ENCODE measurements at places on chromosomes 2 and 18. TPM values are rescaled to one million over a fixed set of nuclear protein-coding genes. Genes with fewer than 3 reads are reported as not detected.

Gene SNX17
- 67.1 TPM for total RNA-seq

DNA sequence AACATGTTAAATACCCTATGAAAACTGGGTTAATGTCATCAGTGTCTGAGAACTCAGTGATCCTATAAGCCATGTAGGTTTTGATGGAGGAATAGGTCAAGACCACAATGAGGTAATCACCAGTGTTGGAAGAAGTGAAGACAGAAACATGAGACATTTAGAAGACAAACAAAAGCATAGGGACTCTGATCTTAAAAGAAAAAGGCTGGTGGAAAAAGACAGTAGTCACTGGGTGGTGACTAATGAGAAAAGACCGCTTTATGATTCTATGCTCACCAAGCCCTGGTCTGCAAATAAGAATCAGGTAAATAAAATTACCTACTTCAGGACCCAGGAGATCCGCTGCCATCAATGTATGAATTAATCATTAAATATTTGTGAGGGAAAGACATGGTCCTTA lies 271.9 kb downstream of the GPD2 start:
- H3K4me1 ChIP-seq, result no peaks in the 10 kb centered on the region
- H3K27me3 ChIP-seq, result no peaks in the 10 kb centered on the region
- no peak overlapping the region for H3K27ac ChIP-seq
- DNase-seq, result no peak

- no peaks in the 10 kb centered on the region for H3K36me3 ChIP-seq
- no peak for DNase-seq
- H3K27ac ChIP-seq, result peak overlapping the region; percentile 86
- H3K4me1 ChIP-seq, result peaks cover 59% of the 10 kb centered on the region
These were observed 151.8 kb downstream of the ZFP36L2 start for GRCh38 chr2:43074592-43075053.

DNA sequence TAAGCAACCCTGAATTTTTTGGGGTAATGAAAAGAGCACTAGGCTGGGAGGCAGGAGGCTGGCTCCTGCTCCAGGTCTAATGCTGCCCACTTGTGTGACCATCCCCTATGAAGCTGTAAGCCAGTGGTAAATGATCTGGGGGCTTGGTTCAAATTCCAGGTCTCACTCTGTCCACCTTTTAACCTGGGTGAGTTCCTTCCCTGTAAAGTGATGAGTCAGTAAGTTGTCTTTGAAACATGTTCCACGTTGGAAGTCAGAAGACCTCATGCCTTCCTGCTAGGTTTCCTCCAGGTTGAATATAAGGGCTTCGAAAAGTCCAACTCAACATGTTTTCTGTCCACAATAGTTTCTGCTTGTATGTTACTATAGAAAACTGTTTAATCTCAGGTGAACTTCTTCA lies 160.9 kb upstream of the MYT1L start:
- no peaks in the 10 kb centered on the region for H3K27me3 ChIP-seq
- H3K36me3 ChIP-seq, result no peaks in the 10 kb centered on the region
- no peak overlapping the region for H3K4me3 ChIP-seq

GRCh38 chr2:54267577-54267976 lies 11.5 kb upstream of the TSPYL6 start:
- no peaks in the 10 kb centered on the region for H3K36me3 ChIP-seq
- no peak for DNase-seq
- H3K27ac ChIP-seq, result no peak overlapping the region
- no peak overlapping the region for H3K4me3 ChIP-seq
- H3K4me1 ChIP-seq, result no peaks in the 10 kb centered on the region

DNA sequence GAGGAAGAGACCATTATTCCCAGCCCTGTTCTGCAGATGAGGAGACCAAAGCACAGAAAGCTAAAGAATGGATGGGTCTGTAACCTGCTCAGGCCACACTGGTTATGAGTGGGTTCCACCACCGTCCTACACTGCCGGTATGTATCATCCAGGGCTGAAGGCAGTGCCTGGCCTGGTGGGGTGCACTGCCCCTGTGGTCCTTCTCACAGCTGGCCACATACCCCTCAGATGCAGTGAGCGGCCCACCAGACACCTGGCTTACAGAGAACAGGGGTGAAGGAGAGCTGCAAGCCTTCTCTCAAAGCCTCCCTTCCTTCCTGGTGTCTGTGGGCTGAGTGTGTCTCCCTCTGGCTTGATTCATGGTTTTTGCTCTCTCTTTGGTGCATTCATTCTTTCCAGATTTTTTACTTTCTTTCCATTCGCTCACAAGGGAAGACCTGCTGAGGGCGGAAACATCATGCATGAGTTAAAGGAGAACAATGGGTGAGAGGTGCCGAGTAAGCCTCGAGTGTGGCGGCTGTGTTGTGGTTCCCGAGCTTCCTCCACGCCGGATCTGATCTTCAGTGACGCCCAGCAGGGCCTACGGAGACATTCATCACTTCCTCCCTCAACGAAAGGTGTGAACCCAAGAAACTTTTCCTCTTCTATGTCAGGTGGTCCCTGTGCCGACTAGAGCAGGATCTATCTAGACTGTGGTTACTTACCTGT lies 62.1 kb upstream of the REL start:
- H3K4me3 ChIP-seq, result no peak overlapping the region
- H3K36me3 ChIP-seq, result no peaks in the 10 kb centered on the region
- peak overlapping the region; percentile 27 for H3K27ac ChIP-seq
- peak; percentile 78 for DNase-seq
- no peaks in the 10 kb centered on the region for H3K4me1 ChIP-seq

DNA sequence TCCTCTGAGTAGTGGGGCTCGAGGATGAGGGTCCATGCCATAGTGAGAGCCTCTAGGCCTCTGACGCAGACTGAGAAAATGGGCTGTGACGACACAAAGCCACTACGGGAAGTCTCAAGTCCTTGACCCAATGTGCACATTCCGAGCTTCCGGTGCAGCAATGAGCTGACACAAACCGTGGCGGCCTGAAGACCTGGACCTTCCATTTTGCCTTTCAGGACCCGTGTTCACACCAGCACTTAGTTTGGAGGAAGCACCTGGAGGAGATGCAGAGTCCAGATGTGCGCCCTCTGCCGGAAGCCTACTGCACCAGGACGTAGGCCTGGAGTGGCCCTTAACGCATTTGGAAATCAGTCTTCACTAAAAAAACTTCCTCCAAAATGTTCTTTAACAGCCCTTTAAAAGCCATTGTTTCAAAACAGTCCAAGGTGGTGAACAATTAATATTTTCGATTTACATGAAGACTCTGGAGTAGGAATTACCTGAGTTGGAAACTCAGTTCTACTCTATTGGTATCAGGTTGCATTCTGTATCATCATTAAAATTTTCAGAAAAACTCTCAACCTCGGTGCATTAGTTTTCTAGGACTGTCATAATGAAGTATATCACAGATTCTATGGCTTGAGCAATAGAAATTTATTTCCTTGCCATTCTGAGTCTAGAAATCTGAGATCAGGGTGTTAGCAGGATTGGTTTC lies 33.9 kb downstream of the BMP10 start:
- H3K4me3 ChIP-seq, result no peak overlapping the region
- H3K36me3 ChIP-seq, result no peaks in the 10 kb centered on the region
- H3K4me1 ChIP-seq, result peaks cover 4% of the 10 kb centered on the region
- no peaks in the 10 kb centered on the region for H3K27me3 ChIP-seq

Data from stomach (tissue), 19 donors.